Natural killer cell (primary cell): ENCODE measurements at places on chromosomes 12 and 14. TPM values are rescaled to one million over a fixed set of nuclear protein-coding genes. Genes with fewer than 3 reads are reported as not detected.

DNA sequence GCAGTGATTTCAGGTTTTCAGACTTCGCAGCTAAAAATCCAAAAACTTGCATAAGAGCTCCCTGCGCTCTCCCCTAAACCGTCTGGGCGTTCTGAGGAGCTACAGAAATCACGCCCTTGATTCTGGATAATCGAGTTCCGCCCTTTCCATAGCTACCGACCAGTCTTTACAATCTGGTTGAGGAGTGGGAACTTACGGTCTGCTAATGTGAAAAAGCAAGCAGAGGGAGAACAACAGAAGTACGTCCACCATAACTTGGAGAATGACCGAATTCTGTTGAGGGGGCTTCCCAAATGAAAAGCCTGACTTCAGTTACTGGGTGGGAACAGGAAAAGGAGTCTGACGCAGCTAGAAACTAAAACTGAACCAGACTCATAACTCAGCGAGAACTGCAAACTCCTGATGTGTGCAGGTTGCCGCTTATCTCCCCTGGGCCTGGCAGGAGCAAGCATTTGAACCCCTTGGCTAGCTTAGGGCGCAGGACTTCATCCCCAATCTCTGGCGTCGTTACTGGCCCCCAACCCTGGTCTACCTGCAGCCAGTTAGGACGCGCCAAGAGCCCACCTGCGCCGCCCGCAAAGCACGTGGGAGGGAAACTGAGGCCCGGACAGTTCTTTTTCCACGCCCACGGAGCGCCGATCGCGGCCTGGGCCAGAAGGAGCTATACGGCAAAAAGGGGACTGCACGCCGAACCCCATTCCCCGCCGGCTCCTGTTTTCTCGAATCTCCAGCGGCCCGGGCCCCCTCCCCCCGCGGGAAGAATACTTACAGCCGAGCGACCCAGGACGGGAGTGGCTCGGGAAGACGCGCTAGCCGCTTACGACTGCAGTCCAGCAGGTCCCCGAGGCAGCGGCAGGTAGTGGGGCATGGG is 838 bp downstream of the LRIG3 start:
- H3K27ac ChIP-seq: no peak overlapping the region
- no peak for DNase-seq
- H3K4me1 ChIP-seq: peaks cover 3% of the 10 kb centered on the region
- peaks cover 3% of the 10 kb centered on the region for H3K27me3 ChIP-seq

DNA sequence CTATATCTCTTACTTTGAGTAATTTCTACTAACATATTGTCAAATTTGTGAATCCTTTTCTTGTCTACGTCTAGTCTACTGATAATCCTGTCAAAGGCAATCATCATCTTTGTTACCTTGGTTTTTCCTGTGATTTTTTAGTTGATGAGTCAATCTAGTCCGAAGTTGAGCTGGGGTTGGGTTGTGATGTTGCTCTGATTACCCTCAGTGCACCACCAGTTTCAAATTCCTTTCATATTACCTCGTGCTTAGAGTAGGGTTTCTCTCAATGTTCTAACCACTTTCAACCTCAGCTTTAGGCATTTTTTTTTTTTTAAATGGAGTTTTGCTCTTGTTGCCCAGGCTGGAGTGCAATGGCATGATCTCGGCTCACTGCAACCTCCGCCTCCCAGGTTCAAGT is 186.8 kb downstream of the BTG1 start:
- H3K4me1 ChIP-seq: no peaks in the 10 kb centered on the region
- no peaks in the 10 kb centered on the region for H3K27me3 ChIP-seq
- H3K36me3 ChIP-seq: no peaks in the 10 kb centered on the region
- no peak for DNase-seq

- no peak for DNase-seq
- no peak overlapping the region for H3K4me3 ChIP-seq
- no peaks in the 10 kb centered on the region for H3K4me1 ChIP-seq
- H3K36me3 ChIP-seq: no peaks in the 10 kb centered on the region
Measured at GRCh38 chr14:76669770-76670169, 91.5 kb upstream of the VASH1 start.

DNA sequence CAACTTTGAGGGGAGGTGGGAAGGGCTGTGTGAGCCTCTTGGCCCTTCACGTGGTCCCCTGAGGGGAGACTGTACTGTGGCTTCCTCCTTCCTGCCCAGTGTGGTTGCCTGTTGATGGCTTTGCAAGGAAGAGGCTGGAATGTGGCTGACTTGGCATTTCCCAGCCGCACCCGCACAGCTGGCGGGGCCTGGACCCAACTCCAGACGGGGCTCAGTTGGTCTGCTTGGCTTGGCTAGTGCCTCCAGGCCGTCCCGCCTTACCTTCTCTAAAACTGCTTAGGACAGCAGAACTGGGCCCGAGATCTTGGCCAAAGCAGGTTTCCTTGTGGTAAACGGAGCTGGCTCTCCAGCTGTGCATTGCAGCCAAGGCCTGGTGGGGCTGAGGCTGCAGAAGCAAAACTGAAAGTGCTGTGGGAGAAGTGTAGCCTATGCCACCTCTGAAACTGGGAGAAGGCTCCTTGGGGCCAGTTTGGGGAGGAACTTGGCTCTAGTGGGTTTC is 139.5 kb downstream of the SMOC1 start:
- H3K27me3 ChIP-seq: no peaks in the 10 kb centered on the region
- peaks cover 13% of the 10 kb centered on the region for H3K4me1 ChIP-seq
- no peak overlapping the region for H3K4me3 ChIP-seq
- peak; percentile 4 for DNase-seq
- H3K27ac ChIP-seq: no peak overlapping the region

GRCh38 chr12:132502149-132502881 is 12.4 kb downstream of the FBRSL1 start:
- H3K4me1 ChIP-seq: peaks cover 90% of the 10 kb centered on the region
- DNase-seq: no peak
- no peaks in the 10 kb centered on the region for H3K27me3 ChIP-seq
- H3K36me3 ChIP-seq: no peaks in the 10 kb centered on the region
- H3K4me3 ChIP-seq: no peak overlapping the region

GRCh38 chr12:6567112-6567670 is 900 bp downstream of the NOP2 start:
- H3K36me3 ChIP-seq: peaks cover 49% of the 10 kb centered on the region
- peaks cover 17% of the 10 kb centered on the region for H3K4me1 ChIP-seq
- DNase-seq: no peak
- peak overlapping the region; percentile 81 for H3K4me3 ChIP-seq

DNA sequence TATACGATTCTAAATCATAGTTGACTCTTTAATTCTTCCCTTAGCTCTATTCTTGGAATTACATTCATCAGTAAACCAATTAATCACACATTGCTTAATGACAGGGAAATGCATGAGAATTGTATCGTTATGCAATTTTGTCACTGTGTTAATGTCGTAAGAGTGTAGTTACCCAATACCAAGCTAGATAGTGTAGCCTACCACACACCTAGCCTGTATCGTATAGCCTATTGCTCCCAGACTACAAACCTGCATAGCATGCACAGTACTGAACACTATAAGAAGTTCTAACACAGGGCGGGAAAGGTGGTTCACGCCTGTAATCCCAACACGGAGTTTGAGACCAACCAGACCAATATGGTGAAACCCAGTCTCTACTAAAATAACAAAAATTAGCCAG is 24.7 kb downstream of the HNRNPC start:
- no peaks in the 10 kb centered on the region for H3K27me3 ChIP-seq
- peaks cover 45% of the 10 kb centered on the region for H3K36me3 ChIP-seq
- peaks cover 19% of the 10 kb centered on the region for H3K4me1 ChIP-seq
- no peak for DNase-seq
- H3K4me3 ChIP-seq: no peak overlapping the region

GRCh38 chr12:43653289-43653915 is 101.4 kb upstream of the ADAMTS20 start:
- no peak overlapping the region for H3K4me3 ChIP-seq
- no peaks in the 10 kb centered on the region for H3K27me3 ChIP-seq
- no peaks in the 10 kb centered on the region for H3K4me1 ChIP-seq

DNA sequence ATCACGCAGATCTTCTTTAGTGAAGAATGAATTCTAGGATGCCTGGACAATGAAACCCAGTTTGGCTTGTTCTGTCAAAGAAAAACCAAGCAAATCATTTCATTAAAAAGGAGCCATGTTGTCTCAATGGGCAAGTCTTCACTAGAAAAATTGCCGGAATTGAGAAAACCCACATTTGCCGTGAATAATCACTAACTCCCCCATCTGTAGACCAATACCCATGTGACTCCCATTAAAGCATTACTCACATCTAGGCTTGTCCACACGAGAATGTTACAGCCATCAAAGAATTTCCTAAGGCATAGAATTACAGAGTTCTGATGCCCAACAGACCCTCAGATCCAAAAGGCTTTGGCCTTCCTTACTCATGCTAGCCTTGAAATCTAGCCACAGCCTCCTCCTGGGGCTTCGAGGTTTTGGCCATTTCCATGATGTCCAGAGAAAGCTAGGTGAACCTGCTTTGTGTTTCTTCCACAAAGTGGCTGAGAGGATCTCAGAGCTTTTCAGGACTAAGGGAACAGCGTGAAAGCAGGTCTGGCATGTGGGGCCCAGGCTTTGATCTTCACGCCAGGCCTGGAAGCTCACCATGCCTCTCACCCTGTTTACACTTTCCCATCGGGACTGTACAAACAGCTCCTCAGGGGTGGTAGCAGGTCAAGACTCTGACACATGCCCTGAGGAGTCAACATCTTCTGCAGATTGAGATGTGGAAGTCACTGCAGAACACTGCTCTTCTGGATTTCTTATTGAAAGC is 12.1 kb downstream of the SLC7A8 start:
- H3K27me3 ChIP-seq: no peaks in the 10 kb centered on the region
- H3K36me3 ChIP-seq: no peaks in the 10 kb centered on the region
- H3K4me3 ChIP-seq: no peak overlapping the region
- no peak overlapping the region for H3K27ac ChIP-seq

DNA sequence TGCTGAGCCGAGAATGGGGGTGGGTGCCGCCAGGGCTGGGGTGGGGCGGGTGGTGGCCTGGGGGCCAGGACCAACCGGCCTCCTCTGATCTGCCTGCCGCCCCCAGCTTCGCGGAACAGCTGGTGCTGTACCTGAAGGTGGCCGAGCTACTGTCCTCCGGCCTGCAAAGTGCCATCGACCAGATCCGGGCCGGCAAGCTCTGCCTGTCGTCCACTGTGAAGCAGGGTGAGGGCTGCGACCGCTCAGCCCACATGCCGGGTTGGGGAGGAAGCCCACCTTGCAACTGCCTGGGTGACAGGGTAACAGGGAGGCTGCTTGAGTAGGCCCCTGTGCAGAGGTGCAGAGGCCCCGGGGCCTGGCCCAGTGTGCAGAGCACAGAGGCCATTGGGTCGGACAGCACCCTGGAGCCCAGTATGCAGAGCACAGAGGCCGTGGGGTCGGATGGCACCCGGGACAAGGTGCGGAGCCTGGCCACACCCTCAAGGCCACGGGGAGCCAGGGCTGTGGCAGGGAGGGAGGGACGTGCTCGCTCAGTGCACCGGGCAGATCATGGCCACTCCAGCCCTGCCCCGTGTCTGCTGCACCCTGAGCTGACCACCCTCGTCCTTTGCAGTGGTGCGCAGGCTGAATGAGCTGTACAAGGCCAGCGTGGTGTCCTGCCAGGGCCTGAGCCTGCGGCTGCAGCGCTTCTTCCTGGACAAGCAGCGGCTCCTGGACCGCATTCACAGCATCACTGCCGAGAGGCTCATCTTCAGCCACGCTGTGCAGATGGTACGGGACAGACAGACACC is 9.5 kb upstream of the PUS1 start:
- H3K27ac ChIP-seq: no peak overlapping the region
- no peak for DNase-seq
- peaks cover 5% of the 10 kb centered on the region for H3K4me1 ChIP-seq
- H3K36me3 ChIP-seq: peaks cover 22% of the 10 kb centered on the region

DNA sequence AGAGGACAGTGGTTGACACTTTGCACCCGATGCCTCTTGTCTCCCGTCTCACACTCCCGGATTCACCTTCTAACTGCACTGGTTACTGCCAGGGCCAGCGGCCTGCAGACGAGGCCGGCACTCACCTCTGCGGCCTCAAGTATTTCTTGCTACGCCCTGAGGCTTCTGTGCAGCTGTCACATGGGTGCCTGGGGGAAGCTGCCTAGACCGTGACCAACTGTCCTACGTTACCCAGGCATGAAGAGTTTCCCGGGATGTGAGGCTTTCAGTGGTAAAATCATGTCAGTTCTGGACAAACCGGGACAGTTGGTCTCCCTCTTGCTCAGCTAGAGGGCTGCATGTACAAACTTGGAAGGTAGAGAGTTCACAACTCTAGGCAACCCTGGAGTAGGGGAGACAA is 274.5 kb downstream of the GLT1D1 start:
- H3K27me3 ChIP-seq: no peaks in the 10 kb centered on the region
- no peak overlapping the region for H3K27ac ChIP-seq
- no peaks in the 10 kb centered on the region for H3K4me1 ChIP-seq
- no peak for DNase-seq
- H3K36me3 ChIP-seq: no peaks in the 10 kb centered on the region
- H3K4me3 ChIP-seq: no peak overlapping the region

GRCh38 chr12:69059465-69060457 is 126.8 kb upstream of the CPM start:
- no peak for DNase-seq
- H3K27ac ChIP-seq: no peak overlapping the region
- no peaks in the 10 kb centered on the region for H3K27me3 ChIP-seq
- H3K4me1 ChIP-seq: no peaks in the 10 kb centered on the region

- H3K27ac ChIP-seq: no peak overlapping the region
- H3K27me3 ChIP-seq: no peaks in the 10 kb centered on the region
- DNase-seq: no peak
- H3K4me1 ChIP-seq: no peaks in the 10 kb centered on the region
- no peak overlapping the region for H3K4me3 ChIP-seq
- no peaks in the 10 kb centered on the region for H3K36me3 ChIP-seq
Measured at GRCh38 chr12:16955083-16955657, 349.2 kb upstream of the LMO3 start.

- no peak for DNase-seq
- H3K36me3 ChIP-seq: peaks cover 21% of the 10 kb centered on the region
- peaks cover 14% of the 10 kb centered on the region for H3K4me1 ChIP-seq
- no peak overlapping the region for H3K27ac ChIP-seq
- no peaks in the 10 kb centered on the region for H3K27me3 ChIP-seq
- H3K4me3 ChIP-seq: no peak overlapping the region
Measured at GRCh38 chr12:7114008-7114407, 5.0 kb upstream of the C1RL start.

DNA sequence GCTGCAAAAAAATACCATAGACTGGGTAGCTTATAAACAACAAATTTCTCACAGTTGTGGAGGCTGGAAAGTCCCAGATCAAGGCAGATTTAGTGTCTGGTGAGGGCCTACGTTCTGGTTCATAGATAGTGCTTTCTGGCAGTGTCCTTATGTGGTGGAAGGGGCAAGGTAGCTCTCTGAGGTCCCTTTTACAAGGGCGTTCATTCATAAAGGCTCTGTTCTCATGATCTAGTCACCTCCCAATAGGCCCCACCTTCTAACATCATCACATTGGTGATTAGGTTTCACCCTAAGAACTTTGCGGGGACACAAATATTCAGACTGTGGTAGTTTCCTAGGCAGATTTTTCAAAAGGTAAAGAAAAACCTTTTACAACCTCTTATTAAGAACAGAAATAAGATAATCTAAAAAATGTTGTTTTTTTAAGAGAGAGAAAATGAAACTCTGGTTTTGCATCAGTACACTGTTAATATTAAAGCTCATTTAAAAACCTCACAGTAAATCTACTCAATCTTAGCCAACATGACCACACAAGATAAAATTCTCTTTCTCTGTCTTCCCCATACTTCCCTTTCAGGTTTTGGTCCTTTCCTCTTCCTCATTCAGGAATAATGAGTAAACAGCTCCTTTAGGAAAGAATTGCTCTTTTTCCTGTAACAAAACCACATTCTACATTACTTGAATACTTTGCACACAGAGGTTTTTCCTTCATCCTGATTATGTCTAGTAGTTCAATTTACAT is 117.5 kb downstream of the UNC79 start:
- no peaks in the 10 kb centered on the region for H3K4me1 ChIP-seq
- H3K27ac ChIP-seq: no peak overlapping the region
- H3K27me3 ChIP-seq: peaks cover 2% of the 10 kb centered on the region

DPPA3 gene
- not detected for total RNA-seq

ZDHHC22 gene
- not detected for total RNA-seq

EMP1 gene
- 4.3 TPM for total RNA-seq

EVL gene
- 882 TPM for total RNA-seq

NPFF gene
- total RNA-seq: not detected

CBLN3 gene
- 1.5 TPM for total RNA-seq

RNASE4 gene
- total RNA-seq: 0.68 TPM

ARHGAP9 gene
- total RNA-seq: 558 TPM
